T-cell (primary cell): ENCODE measurements at places on chromosomes 12 and 14.

DNA sequence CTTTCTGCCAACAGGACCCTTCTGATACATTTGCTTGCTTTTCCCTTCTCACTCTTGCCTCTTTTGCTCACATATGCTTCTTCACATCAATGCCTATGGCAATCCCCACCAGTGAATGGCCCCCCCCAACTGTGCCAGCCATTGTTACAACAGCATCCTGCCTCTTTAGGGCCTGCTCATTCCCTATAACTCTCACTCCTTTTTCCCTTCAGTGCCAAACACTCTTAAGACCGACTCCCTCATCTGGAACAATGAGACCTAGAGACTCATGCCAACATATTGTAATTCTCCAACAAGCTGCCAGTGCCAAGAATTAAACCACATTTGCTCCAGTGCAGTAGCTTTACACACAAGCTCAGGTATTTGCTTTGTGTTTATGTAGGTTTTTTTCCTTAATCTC is 189.0 kb downstream of the SOX5 start:
- H3K4me1 ChIP-seq, result no peaks in the 10 kb centered on the region
- no peaks in the 10 kb centered on the region for H3K36me3 ChIP-seq
- no peaks in the 10 kb centered on the region for H3K27me3 ChIP-seq
- no peak overlapping the region for H3K4me3 ChIP-seq
- H3K27ac ChIP-seq, result no peak overlapping the region

- no peaks in the 10 kb centered on the region for H3K27me3 ChIP-seq
- H3K4me1 ChIP-seq, result peaks cover 23% of the 10 kb centered on the region
- DNase-seq, result no peak
Observed at GRCh38 chr14:45251912-45252311, 1.1 kb downstream of the MIS18BP1 start.

DNA sequence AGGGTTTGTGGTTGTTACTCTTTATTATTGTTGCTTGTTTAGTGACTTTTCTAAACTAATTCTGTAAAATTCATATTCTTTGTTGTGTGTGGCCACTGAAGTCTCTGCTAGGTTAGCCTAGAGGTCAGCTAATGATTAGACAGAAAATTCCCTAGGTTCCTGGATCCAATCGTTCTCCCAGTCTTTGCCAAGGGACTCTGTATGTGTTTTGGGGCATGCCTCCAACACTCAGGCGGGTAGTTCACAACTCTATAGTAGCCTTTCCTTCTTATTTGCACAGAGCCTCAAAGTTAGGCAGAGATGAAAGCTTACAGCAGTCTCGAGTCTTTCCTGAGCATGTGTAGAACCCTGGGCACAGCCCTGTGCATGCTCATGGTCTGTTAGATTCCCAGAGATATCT is 32.7 kb upstream of the RIN3 start:
- DNase-seq, result no peak
- H3K4me3 ChIP-seq, result no peak overlapping the region

- H3K4me3 ChIP-seq, result no peak overlapping the region
- no peaks in the 10 kb centered on the region for H3K36me3 ChIP-seq
- no peak for DNase-seq
- no peaks in the 10 kb centered on the region for H3K4me1 ChIP-seq
Observed at GRCh38 chr14:31951638-31951964, 125.5 kb upstream of the ARHGAP5 start.

DNA sequence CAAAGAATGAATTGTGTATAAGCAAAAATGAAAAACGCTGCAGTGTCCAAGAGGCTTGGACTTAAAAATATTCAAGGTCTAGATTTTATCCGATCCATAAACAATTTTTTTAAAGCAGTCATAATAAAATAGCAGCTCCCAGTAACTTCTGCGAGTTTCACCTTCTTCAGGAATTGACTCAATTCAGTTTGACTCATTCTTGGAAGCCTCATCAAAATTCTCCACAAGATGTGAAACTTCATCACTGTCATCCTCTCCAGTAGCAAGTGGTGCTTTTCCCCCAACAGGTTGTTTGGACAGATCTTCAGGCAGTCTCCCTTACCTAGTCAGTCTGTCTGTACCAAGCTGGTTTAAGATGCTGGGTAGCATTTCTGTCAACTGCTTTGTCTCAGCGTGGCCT is 93.5 kb upstream of the FOXG1 start:
- H3K4me3 ChIP-seq, result no peak overlapping the region
- no peak overlapping the region for H3K27ac ChIP-seq
- no peaks in the 10 kb centered on the region for H3K4me1 ChIP-seq
- no peaks in the 10 kb centered on the region for H3K36me3 ChIP-seq
- no peaks in the 10 kb centered on the region for H3K27me3 ChIP-seq
- no peak for DNase-seq

GRCh38 chr12:58443273-58443980 is 476.9 kb downstream of the LRIG3 start:
- H3K4me1 ChIP-seq, result no peaks in the 10 kb centered on the region
- no peak overlapping the region for H3K27ac ChIP-seq
- H3K36me3 ChIP-seq, result no peaks in the 10 kb centered on the region

DNA sequence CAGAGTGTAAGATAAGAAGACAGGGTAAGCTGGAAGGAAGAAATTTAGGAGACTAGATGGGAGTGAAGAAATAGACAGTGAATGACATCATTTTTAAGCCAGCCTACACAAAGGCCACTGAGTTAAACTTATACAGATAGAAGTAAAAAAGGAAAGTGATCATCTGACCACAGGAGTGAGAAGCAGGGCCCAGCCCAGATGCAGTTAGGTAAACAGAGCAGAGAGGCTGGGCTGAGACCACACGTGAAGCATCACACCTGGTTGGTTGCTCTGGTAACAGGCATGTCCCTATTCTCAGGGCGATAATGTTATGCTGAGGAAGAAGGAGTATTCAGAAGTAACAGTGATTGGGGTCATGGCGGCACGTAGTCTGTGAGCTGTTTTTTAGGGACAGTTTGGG is 1079.4 kb downstream of the AACS start:
- DNase-seq, result no peak
- no peaks in the 10 kb centered on the region for H3K27me3 ChIP-seq
- no peak overlapping the region for H3K4me3 ChIP-seq
- no peak overlapping the region for H3K27ac ChIP-seq

DNA sequence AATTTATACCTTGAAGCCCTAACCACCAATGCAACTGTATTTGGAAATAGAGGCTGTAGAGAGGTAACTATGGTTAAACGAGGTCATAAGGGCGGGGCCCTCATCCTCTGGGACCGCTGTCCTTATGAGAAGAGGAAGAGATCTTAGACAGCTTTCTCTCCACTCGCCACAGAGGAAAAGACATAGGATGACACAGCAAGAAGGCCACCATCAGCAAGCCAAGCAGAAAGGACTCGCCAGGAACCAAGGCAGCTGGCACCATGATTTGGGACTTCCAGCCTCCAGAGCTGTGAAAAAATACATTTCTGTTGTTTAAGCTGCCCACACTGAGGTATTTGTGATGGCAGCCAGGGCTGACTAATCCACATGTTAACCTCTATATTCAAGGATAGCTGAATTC is 30.4 kb upstream of the BCAT1 start:
- DNase-seq, result no peak
- no peak overlapping the region for H3K4me3 ChIP-seq
- H3K27me3 ChIP-seq, result no peaks in the 10 kb centered on the region
- no peak overlapping the region for H3K27ac ChIP-seq
- no peaks in the 10 kb centered on the region for H3K36me3 ChIP-seq

DNA sequence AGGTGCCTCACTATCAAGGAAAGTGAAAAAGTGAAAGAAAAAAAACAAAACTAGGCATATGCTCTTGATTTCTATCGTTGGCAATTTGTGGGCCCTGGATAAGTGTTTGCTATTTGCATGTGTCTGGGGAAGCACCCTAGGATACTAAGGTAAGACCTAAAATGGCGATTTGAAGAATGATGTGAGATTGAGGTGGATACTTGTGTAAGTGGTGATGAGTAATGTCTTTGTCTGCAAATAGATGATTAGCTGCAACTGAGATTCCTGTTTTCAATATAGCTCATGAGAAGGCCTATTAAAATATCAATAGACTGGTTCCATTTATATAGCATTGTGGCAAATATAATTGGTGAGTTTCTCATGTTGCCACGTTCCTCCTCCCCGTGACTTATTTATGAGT is 261.7 kb downstream of the NEDD1 start:
- H3K4me3 ChIP-seq, result no peak overlapping the region
- no peaks in the 10 kb centered on the region for H3K27me3 ChIP-seq
- no peak for DNase-seq
- no peak overlapping the region for H3K27ac ChIP-seq
- no peaks in the 10 kb centered on the region for H3K4me1 ChIP-seq
- H3K36me3 ChIP-seq, result no peaks in the 10 kb centered on the region

DNA sequence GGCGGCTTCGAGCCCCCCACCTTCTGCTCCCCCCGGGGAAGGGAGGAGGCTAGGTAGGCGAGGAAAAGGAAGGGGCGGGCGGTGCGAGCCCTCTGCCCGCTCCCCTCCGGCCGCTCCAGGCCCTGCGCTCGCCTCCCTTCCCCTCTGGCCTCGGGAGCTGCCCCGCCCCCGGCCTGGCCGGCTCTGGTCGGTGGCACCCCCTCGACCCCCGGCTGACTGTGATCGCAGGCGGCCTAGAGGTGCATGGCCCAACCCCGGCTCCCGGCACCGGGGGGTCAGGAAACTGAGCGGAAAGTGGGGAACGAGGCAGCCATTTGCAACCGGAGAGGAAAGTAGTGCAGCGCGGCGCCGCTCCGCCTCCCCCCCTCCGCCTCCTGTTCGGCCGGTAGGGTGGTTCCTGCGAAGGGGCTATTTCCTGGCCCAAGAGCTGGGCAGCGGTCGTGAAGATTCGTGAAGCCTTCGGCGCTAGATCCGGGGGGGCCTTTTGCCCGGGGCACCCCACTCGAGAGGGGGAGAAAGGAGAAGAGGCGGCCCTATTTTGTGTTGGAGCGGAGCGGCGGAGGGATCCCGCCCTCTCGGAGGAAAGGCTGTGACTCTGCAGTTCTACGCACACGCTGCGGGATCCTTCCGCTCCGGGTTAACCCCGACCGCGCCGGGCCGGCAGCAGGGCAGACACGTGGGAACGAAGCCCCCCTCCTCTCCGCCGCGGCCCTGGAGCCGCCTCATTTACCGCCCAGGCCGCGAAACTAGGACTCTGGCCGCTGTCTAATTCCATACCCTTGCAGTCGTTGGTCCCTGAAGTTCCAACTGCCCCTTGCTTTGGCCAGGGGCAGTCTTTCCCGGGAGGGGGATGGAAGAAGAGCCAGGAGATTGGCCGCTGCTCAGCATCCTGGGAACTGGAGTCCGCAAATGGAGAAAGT is at the start of gene KMT2D:
Gene KMT2D, minus strand, starts transcription at position 558 of the 920 bp plus-strand sequence. CDS start 5,470 bp downstream, outside the sequence.
- H3K27me3 ChIP-seq, result no peaks in the 10 kb centered on the region
- H3K27ac ChIP-seq, result peak within 1 kb of the TSS; percentile 84
- H3K4me3 ChIP-seq, result peak within 1 kb of the TSS; percentile 92
- DNase-seq, result peak; percentile 86
- H3K36me3 ChIP-seq, result peaks cover 5% of the 10 kb centered on the region

- H3K27me3 ChIP-seq, result no peaks in the 10 kb centered on the region
- DNase-seq, result no peak
- no peaks in the 10 kb centered on the region for H3K36me3 ChIP-seq
Observed at GRCh38 chr14:31934767-31935266, 142.3 kb upstream of the ARHGAP5 start.

GRCh38 chr12:77943466-77943865 is 112.8 kb downstream of the NAV3 start:
- no peaks in the 10 kb centered on the region for H3K4me1 ChIP-seq
- no peak overlapping the region for H3K27ac ChIP-seq
- no peak for DNase-seq
- no peaks in the 10 kb centered on the region for H3K36me3 ChIP-seq
- no peak overlapping the region for H3K4me3 ChIP-seq
- H3K27me3 ChIP-seq, result no peaks in the 10 kb centered on the region
